ENCODE measurements at places on chromosomes 2 and 18. TPM values are rescaled to one million over a fixed set of nuclear protein-coding genes. Genes with fewer than 3 reads are reported as not detected.

SGPP2 gene
- not detected for total RNA-seq

ANKRD30B gene
- not detected for total RNA-seq

DHRS9 gene
- total RNA-seq: not detected

ASPRV1 gene
- total RNA-seq: 0.31 TPM

HOXD11 gene
- not detected for total RNA-seq

VWC2L gene
- under 0.01 TPM for total RNA-seq

ZC3H8 gene
- total RNA-seq: 5.0 TPM

WNT10A gene
- total RNA-seq: not detected

ZCCHC2 gene
- total RNA-seq: 6.2 TPM

CABYR gene
- 1.5 TPM for total RNA-seq

TBR1 gene
- not detected for total RNA-seq

KIF5C gene
- total RNA-seq: 0.13 TPM

BOLL gene
- total RNA-seq: not detected

ERLEC1 gene
- 146 TPM for total RNA-seq

COLEC12 gene
- total RNA-seq: 24.0 TPM

HOXD12 gene
- total RNA-seq: not detected

UGT1A6 gene
- not detected for total RNA-seq

CLHC1 gene
- 10.4 TPM for total RNA-seq

B3GNT7 gene
- 0.26 TPM for total RNA-seq

C2orf42 gene
- 16.0 TPM for total RNA-seq

CXCR4 gene
- total RNA-seq: 16.1 TPM

RAB6C gene
- total RNA-seq: under 0.01 TPM

PLCD4 gene
- 4.0 TPM for total RNA-seq

HOXD1 gene
- not detected for total RNA-seq

ALPI gene
- not detected for total RNA-seq

FLACC1 gene
- 1.6 TPM for total RNA-seq

PRKAG3 gene
- total RNA-seq: 0.40 TPM

SNED1 gene
- total RNA-seq: 37.2 TPM

TET3 gene
- total RNA-seq: 2.4 TPM

SCYGR4 gene
- total RNA-seq: not detected

OSR1 gene
- 120 TPM for total RNA-seq

ZNF804A gene
- total RNA-seq: 0.25 TPM

RESP18 gene
- total RNA-seq: not detected

CENPA gene
- total RNA-seq: 4.2 TPM

REG3A gene
- not detected for total RNA-seq

EML6 gene
- total RNA-seq: 0.87 TPM

FBXO15 gene
- 0.26 TPM for total RNA-seq

MLPH gene
- total RNA-seq: 2.4 TPM

NGEF gene
- 14.9 TPM for total RNA-seq

GKN2 gene
- not detected for total RNA-seq

MYCN gene
- total RNA-seq: not detected

TYMS gene
- total RNA-seq: 26.3 TPM

UGT1A10 gene
- total RNA-seq: not detected

NPHP1 gene
- 6.9 TPM for total RNA-seq

GRB14 gene
- 6.1 TPM for total RNA-seq

NAPG gene
- 57.5 TPM for total RNA-seq

GLI2 gene
- total RNA-seq: 2.9 TPM

FOSL2 gene
- 25.6 TPM for total RNA-seq

COL4A4 gene
- 33.4 TPM for total RNA-seq

RFX8 gene
- total RNA-seq: 20.3 TPM

UGT1A5 gene
- total RNA-seq: not detected

DPYSL5 gene
- total RNA-seq: not detected

SERPINB10 gene
- total RNA-seq: 0.13 TPM

CELF4 gene
- under 0.01 TPM for total RNA-seq

OXER1 gene
- not detected for total RNA-seq

Measured in aortic smooth muscle cell (primary cell).